ENCODE measurements at places on chromosomes 11 and 22. TPM values are rescaled to one million over a fixed set of nuclear protein-coding genes. Genes with fewer than 3 reads are reported as not detected.

Gene SLC22A8
- not detected for total RNA-seq

Gene VWCE
- total RNA-seq, result 13.8 TPM

Gene OTOG
- 3.5 TPM for total RNA-seq

Gene SLC17A6
- total RNA-seq, result 0.24 TPM

Gene OR52I2
- not detected for total RNA-seq

Gene B3GAT1
- total RNA-seq, result 23.1 TPM

DNA sequence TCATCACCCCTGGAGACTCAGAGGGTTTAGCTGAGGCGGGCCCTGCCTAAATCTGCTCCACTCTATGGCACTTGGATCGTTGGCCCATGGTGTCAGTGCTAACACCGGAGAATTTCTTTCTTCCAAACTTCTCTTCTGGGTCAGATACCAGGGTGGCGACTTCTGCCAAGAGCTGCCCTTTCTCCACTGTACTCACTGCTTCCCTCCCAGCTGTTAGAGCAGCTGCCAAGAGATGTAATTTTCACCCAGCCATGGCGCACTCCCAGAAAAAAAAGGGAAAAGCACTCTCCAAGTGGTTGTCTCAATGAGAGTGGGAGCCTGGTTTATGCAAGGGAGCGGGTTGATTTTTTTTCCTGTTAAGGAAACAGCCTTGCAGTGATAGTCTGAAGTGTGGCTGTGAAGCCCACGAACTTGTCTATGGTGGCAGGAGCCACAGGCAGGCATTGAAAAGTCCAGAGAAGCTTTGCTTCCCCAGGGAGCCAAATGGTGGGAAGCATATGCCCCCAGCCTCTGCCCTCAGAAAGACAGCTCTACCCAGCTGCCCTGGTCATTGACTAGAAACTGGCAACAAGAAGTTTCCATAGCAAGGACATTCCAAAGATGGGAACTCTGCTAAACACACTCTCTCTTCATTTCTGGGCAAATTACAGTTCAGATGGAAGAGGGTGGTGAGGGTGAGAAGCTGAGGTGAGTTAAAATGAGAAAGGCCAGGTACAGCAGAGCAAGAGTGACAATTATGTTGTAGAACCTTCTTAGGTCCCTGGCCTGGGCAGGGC lies 10.7 kb downstream of the PCSK7 start:
- peaks cover 3% of the 10 kb centered on the region for H3K4me1 ChIP-seq
- no peak overlapping the region for H3K27ac ChIP-seq
- no peaks in the 10 kb centered on the region for H3K27me3 ChIP-seq
- H3K4me3 ChIP-seq, result no peak overlapping the region

DNA sequence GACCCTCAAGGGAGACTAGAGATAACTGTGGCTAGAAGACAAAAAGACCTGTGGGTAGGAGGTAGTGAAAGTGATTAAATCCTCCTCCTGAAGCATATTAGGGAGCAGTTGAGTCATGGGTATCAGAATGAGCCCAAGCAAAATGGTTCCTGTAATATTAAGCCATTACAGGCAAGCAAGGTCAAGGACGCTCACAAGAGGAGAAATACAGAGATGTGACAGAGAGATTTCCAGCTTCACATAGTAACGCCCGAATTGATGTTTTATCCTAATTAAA lies 77.7 kb downstream of the FAM76B start:
- H3K27ac ChIP-seq, result no peak overlapping the region
- H3K4me1 ChIP-seq, result peaks cover 5% of the 10 kb centered on the region
- no peaks in the 10 kb centered on the region for H3K27me3 ChIP-seq

DNA sequence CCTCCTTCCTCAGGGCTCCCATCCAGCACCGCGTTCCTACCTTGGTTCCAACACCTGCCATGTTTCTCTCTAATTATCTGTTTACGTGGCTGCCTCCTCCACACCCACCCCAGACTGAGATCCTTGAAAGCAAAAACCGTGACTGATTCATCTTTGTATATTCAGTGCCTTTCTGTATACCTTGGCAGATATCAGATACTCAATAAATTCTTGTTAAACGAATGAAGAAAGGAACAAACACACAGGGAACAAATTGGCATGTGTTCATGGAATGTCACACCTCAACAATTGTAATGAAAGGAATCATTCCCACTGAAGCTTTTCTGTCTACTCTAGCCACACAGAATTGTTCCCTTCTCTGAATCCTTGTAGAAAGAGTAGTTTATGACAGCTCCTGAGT lies 20.4 kb upstream of the LRRC55 start:
- H3K27ac ChIP-seq, result no peak overlapping the region
- peaks cover 10% of the 10 kb centered on the region for H3K4me1 ChIP-seq

- no peak overlapping the region for H3K27ac ChIP-seq
- DNase-seq, result peak; percentile 60
These were observed 10.4 kb upstream of the HIKESHI start for GRCh38 chr11:86291466-86292262.

GRCh38 chr22:46721501-46722085 lies 16.5 kb downstream of the CERK start:
- no peak for DNase-seq
- H3K4me1 ChIP-seq, result 0 out of 2 replicates have a peak, but pooled peaks cover 3% of the 10 kb centered on the region
- H3K36me3 ChIP-seq, result peaks cover 39% of the 10 kb centered on the region
- H3K27ac ChIP-seq, result no peak overlapping the region

DNA sequence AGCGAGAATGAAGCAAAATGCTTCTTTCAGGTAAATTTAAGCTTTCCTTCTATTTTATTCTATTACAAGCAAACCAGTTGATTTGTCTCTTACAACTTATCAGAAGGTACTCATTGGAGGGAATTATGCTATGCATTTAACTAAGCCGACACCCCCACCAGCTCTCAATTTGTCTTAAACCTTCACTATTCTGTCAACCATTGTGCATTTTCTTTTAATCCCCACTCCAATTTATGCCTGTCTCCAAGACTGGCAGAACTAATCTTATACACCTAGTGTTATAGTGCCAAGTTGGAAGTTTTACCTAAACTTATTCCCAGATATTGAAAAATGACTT lies 12.5 kb downstream of the TAF1D start:
- H3K4me1 ChIP-seq, result no peaks in the 10 kb centered on the region
- peaks cover 79% of the 10 kb centered on the region for H3K36me3 ChIP-seq
- H3K4me3 ChIP-seq, result no peak overlapping the region
- no peaks in the 10 kb centered on the region for H3K27me3 ChIP-seq
- H3K27ac ChIP-seq, result peak overlapping the region; percentile 93

DNA sequence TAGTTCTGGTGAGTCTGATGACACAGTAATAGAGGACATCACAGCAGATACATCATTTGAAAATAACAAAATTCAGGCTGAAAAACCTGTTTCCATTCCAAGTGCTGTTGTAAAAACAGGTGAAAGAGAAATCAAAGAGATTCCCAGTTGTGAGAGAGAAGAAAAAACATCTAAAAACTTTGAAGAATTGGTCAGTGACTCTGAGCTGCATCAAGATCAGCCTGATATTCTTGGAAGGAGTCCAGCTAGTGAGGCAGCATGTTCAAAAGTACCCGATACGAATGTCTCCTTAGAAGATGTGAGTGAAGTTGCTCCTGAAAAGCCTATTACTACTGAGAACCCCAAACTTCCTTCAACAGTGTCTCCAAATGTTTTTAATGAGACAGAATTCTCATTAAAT lies 38.7 kb downstream of the RTN3 start:
- H3K36me3 ChIP-seq, result peaks cover 3% of the 10 kb centered on the region
- no peak overlapping the region for H3K4me3 ChIP-seq
- no peak overlapping the region for H3K27ac ChIP-seq
- H3K27me3 ChIP-seq, result no peaks in the 10 kb centered on the region
- H3K4me1 ChIP-seq, result no peaks in the 10 kb centered on the region
- DNase-seq, result no peak

GRCh38 chr22:37860796-37861421 lies 11.7 kb downstream of the EIF3L start:
- H3K27ac ChIP-seq, result peak overlapping the region; percentile 62
- no peak for DNase-seq
- H3K36me3 ChIP-seq, result peaks cover 81% of the 10 kb centered on the region
- no peaks in the 10 kb centered on the region for H3K4me1 ChIP-seq
- H3K27me3 ChIP-seq, result no peaks in the 10 kb centered on the region

DNA sequence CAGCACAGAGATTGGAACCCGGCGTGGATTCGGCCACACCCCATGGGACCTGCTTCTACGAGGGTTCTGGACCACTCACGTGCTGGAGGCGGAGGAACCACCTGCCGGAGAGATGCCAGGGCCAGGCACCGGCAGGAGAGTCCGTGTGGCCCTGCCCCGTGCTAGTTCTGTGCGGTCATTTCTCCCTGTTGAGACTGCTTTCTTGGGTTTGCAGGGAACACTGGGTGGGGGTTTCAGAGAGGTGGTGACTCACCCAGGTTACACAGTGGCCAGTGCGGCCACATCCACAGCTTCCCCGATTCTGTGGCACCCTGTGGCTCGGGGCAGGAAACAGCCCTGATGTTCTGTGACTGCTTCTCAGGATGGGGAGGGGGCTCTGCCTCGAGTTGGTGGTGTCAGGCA lies 3.6 kb upstream of the PHLDA2 start:
- H3K27ac ChIP-seq, result no peak overlapping the region
- H3K4me3 ChIP-seq, result no peak overlapping the region
- no peak for DNase-seq
- peaks cover 39% of the 10 kb centered on the region for H3K27me3 ChIP-seq
- H3K4me1 ChIP-seq, result peaks cover 7% of the 10 kb centered on the region

DNA sequence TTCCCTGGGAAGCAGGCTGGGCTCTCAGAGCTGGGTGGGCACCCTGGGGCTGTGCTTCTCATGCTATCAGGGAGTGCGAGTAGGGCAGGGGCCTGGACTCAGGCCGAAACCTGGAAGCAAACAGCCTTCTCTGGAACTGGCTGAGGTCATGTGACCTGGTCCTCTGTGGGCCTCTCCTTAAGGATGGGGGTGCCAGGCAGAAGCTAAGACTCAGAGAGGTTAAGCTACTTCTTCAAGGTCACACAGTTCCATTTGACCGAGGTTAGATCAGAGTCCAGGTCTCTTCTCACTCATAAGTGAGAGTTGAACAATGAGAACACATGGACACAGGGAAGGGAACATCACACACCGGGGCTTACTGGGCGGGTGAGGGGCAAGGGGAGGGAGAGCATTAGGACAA lies 7.4 kb downstream of the FADS3 start:
- no peak for DNase-seq
- peaks cover 32% of the 10 kb centered on the region for H3K4me1 ChIP-seq
- H3K27ac ChIP-seq, result no peak overlapping the region
- H3K27me3 ChIP-seq, result no peaks in the 10 kb centered on the region
- H3K36me3 ChIP-seq, result no peaks in the 10 kb centered on the region

DNA sequence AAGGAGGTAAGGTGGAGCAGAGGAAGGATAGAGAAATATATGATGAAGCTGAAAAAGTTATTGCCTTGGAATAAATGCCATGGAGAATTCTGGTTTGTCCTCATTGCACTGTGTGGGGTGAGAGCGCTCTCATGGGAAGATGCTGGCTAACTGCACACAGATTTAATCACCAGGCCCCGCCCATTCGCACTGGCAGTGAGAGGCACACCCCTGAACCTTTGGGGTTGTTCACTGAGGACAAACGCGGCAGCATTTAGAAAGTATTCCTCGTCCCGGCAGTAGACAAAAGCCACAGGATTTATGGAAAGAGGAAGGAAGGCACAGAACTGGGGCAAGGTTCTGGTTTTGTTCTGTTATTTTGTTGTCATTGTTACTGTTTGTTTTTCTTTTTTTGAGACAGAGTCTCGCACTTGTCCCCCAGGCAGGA lies 70.2 kb downstream of the MED15 start:
- H3K27me3 ChIP-seq, result no peaks in the 10 kb centered on the region
- DNase-seq, result no peak
- H3K4me3 ChIP-seq, result no peak overlapping the region
- H3K27ac ChIP-seq, result no peak overlapping the region

DNA sequence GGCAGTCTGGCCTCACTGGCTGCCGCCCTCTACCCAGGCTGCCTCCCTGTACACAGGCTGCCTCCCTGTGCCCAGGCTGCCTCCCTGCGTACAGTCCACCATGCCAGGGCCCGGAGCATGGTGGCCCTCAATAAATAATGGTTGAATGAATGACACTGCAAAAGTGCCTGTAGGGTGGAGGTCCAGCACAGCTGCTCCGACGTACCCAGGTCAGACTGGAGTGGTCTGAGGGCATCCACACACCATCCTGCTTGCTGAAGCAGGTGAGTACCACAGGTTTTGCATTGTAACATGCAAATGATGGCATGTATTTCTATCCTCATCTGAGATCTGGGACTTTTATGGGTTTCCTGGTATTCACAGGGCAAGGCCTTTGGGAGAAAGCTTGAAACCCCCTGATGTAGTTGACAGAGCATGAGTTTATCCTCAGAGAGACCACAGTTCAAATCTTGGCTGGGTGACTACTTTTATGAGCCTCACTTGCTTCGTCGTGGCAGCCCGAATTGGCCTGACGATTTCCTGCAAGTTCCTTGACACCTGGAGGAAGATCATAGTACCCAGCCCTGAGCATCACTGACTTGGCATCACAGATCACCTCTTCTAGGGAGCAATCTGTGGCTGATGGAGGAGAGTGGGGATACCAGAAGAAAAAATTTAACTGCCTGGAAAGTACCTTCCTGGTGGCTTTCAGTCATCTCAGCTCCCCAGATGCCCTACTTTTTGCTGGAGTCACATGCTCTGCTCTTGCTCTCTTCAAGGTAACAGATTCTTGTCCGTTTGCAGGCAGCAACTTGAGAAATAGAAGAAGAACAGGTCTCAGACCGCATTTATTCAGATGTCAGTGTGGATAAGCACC lies 16.0 kb upstream of the CYB5R3 start:
- H3K4me1 ChIP-seq, result no peaks in the 10 kb centered on the region
- no peak for DNase-seq
- no peak overlapping the region for H3K27ac ChIP-seq
- peaks cover 25% of the 10 kb centered on the region for H3K27me3 ChIP-seq
- no peak overlapping the region for H3K4me3 ChIP-seq

DNA sequence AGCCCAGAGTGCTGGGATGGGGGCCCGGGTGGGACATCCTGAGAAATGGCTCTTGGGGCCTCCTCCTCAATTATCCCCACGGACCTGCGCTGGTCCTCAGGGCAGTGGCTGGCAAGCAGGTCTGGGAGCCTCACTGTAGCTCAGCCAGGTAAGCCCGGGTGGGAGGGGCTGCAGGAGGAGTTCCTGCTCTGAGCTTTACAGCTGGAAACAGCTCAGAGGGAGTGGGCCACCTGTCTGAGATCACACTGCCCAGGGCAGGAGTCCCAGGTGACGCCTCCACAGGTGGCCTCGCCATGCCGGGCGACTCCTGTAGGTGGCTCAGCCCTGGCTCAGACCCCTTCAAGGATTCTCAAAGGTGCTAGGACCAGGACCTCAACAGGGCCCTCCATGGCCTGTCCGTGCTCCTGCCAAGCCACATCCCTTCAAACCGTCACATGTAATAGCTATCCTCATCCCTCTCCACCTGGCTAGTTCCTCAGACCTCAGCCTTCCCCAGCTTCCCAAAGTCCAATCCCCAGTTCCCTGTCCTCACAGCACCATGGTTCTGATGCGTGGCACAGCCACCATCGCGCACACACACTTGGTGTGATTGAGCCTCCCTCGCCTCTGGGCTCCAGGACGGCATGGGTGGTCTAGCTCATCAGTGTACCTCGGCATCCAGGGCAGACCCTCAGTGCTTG lies 3.6 kb upstream of the TSSK2 start:
- no peaks in the 10 kb centered on the region for H3K27me3 ChIP-seq
- no peak overlapping the region for H3K4me3 ChIP-seq
- no peak for DNase-seq
- no peak overlapping the region for H3K27ac ChIP-seq
